ENCODE measurements at places on chromosomes 7 and 10. TPM values are rescaled to one million over a fixed set of nuclear protein-coding genes. Genes with fewer than 3 reads are reported as not detected.

ANKRD2 gene
- total RNA-seq, result not detected

PTPRE gene
- total RNA-seq, result 1.9 TPM

AGK gene
- 30.0 TPM for total RNA-seq

SHTN1 gene
- total RNA-seq, result 46.9 TPM

LIPF gene
- not detected for total RNA-seq

AOAH gene
- total RNA-seq, result 1.00 TPM

LIPK gene
- not detected for total RNA-seq

CFAP58 gene
- 0.29 TPM for total RNA-seq

NPFFR1 gene
- total RNA-seq, result not detected

ADCYAP1R1 gene
- not detected for total RNA-seq

ADCK2 gene
- 21.9 TPM for total RNA-seq

MYO3A gene
- 18.0 TPM for total RNA-seq

FZD1 gene
- total RNA-seq, result 11.8 TPM

PLAU gene
- total RNA-seq, result 0.93 TPM

NUTM2B gene
- 1.9 TPM for total RNA-seq

ATG9B gene
- total RNA-seq, result 0.58 TPM

OPN4 gene
- total RNA-seq, result not detected

CYP2C8 gene
- total RNA-seq, result 8.1 TPM

CLIP2 gene
- 42.0 TPM for total RNA-seq

TMEM140 gene
- not detected for total RNA-seq

MINPP1 gene
- total RNA-seq, result 31.5 TPM

GCC1 gene
- 17.4 TPM for total RNA-seq

NKX6-2 gene
- total RNA-seq, result 43.9 TPM

GNAT3 gene
- total RNA-seq, result not detected

SFMBT2 gene
- total RNA-seq, result 9.1 TPM

STEAP2 gene
- total RNA-seq, result 4.9 TPM

TAF3 gene
- total RNA-seq, result 9.4 TPM

PGAM2 gene
- total RNA-seq, result 2.5 TPM

TLX1 gene
- not detected for total RNA-seq

HIF1AN gene
- 67.3 TPM for total RNA-seq

CCDC7 gene
- total RNA-seq, result 9.5 TPM

MEIG1 gene
- 3.0 TPM for total RNA-seq

GSDME gene
- total RNA-seq, result 25.0 TPM

EPHA1 gene
- 56.3 TPM for total RNA-seq

AGR2 gene
- 56.3 TPM for total RNA-seq

FAM25C gene
- total RNA-seq, result not detected

PAX2 gene
- not detected for total RNA-seq

COL17A1 gene
- total RNA-seq, result 0.86 TPM

NEUROG3 gene
- total RNA-seq, result 7.3 TPM

CALML5 gene
- total RNA-seq, result not detected

SH3PXD2A gene
- 28.0 TPM for total RNA-seq

SEMA3E gene
- 1.1 TPM for total RNA-seq

HOXA11 gene
- total RNA-seq, result not detected

SRGN gene
- not detected for total RNA-seq

MMRN2 gene
- total RNA-seq, result 1.6 TPM

HABP2 gene
- 112 TPM for total RNA-seq

MRLN gene
- total RNA-seq, result not detected

SLC13A1 gene
- total RNA-seq, result not detected

IDI2 gene
- not detected for total RNA-seq

Data from progenitor cell of endocrine pancreas (in vitro differentiated cells).